ENCODE measurements at places on chromosomes 6 and 20.

GRCh38 chr6:97059473-97059872, 134.9 kb downstream of the KLHL32 start:
- DNase-seq, result no peak

GRCh38 chr6:32558426-32559057, 28.5 kb upstream of the HLA-DRB5 start:
- no peak for DNase-seq

DNA sequence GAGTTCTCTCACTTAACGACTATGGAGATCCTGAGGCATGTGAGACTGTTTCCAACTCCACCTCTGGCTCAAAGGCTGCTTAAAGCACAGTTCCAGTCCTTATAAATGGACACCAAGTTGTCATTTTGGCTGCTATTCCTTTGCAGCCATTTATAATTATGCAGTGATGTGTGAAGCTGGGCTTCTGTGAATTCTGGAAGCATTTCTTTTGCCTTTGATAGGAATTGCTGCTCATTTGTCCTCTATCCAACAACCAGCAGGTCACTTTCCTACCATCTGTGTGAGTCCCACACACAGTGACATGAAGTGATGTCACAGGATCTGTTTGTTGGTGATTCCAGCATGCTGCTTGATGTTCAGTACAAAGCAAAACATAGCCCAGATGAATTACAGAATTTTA, 28.5 kb upstream of the EFHC1 start:
- DNase-seq, result no peak

- DNase-seq, result no peak
Measured at GRCh38 chr20:17969278-17969883, 563 bp downstream of the MGME1 start.

DNA sequence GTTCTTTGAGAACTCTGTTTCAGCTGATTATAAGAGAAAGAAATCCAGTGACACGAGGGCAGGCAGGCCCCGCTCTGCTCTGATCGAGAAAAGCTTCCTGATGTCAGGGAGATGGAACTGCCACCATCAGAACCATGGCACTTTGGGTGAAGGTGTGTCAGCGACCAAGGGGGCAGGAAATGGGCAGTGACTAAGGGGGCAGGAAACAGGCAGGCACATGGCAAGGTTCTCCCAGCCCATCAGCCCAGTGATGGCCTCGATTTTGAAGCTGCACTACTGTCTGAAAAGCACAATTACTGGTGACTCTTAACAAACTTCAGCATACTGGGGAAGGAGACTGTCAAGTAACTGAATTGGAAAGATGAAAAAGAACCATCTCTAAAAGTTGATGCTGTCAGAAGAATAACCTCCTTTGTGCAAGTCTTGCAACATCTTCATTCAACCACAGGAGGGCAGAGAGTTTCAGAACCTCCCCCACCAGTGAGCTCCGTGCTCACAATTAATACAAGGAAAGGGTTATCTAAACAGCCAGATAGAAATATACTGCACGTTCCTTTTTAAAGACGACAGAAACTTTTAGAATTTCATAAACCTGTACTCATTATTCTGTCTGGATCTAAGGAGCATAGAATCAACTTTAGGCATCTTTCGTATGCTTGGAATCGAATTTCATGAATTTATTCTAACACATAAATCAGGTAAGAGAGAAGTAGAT, 39.1 kb downstream of the TMX4 start:
- DNase-seq, result no peak
